ENCODE measurements at places on chromosomes 2 and 18.

DNA sequence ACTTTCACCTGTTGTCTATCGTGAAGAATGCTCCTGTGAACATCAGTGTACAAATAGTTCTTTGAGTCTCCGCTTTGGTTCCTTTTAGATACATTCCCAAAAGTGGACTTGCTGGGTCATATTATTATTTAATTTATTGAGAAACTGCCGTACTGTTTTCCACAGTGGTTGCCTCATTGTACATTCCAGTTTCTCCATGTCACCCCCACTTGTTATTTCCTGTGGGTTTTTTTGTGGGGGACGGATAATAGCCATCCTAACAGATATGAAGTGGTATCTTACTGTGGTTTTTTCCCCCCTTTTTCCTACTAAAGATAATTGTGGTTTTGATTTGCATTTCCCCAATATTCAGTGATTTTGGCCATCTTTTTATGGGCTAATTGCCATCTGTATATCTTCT, 53.8 kb downstream of the SMCHD1 start:
- no peaks in the 10 kb centered on the region for H3K4me1 ChIP-seq
- no peak overlapping the region for H3K4me3 ChIP-seq
- H3K27ac ChIP-seq, result no peak overlapping the region
- DNase-seq, result no peak
- H3K36me3 ChIP-seq, result no peaks in the 10 kb centered on the region

DNA sequence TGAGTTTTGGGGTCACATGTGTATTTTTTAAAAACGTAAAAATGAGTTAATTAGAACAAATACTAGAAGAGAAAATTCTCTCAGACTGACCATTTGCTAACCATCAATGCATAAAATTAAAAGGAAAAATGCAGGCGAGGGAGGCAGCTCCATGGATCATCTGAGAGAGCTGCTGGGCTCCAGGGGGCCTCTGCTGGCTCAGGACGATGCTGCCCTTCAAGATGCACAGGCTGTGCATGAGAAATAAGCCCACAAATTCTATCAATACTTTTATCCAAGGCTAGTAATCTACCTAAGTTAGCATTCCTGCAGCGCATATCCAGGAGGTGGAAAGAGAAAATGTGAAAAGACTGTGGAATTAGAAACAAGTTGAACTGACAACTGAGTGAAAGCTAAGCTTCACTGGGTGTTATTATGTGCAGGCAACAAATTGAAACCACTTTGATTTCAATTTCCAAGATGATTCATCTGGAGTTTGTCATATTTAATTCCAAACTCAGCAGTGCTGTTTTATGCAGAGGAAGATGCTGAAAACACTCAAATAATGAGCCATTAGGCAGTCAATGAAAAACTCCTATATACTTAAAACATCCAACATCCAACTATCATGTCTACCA, 261.1 kb downstream of the NBAS start:
- no peaks in the 10 kb centered on the region for H3K4me1 ChIP-seq
- no peak for DNase-seq
- no peak overlapping the region for H3K27ac ChIP-seq
- H3K27me3 ChIP-seq, result no peaks in the 10 kb centered on the region
- no peak overlapping the region for H3K4me3 ChIP-seq

DNA sequence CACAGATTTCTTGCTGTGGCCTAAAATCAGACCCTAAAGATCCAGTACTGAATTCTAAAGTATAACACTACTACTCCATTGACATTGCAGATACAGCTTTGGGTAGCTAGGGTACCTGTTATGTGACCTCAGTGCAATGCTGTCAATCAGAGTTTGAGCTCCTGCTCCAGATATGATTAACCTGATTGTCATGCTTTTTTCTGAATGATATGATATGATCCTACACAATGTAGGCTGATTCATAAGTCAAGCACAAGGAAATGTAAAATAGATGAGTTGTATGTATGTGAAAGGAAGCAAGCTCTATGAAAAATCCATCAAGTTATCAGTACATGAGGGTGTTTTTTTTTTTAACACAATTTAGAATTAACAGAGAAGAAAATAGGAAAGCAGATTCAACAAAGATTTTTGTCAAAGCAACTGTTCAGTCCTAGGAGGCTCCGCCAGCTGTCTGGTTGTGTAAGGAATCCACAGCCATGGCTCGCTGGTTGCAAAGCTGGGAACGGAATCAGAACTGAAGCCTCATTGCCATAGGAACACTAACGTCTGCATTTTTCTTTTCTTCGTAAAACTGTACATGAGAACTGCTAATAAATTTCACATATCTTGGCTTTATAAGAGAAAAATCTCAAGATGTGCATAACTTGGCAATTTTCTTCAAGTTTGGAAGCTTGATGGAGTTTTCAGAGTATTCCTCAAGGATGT, 52.9 kb downstream of the NR4A2 start:
- DNase-seq, result no peak
- H3K4me3 ChIP-seq, result no peak overlapping the region
- H3K4me1 ChIP-seq, result no peaks in the 10 kb centered on the region
- no peaks in the 10 kb centered on the region for H3K36me3 ChIP-seq
- no peak overlapping the region for H3K27ac ChIP-seq
- H3K27me3 ChIP-seq, result no peaks in the 10 kb centered on the region

- no peak overlapping the region for H3K4me3 ChIP-seq
- no peaks in the 10 kb centered on the region for H3K36me3 ChIP-seq
- no peaks in the 10 kb centered on the region for H3K27me3 ChIP-seq
- no peak overlapping the region for H3K27ac ChIP-seq
- peaks cover 29% of the 10 kb centered on the region for H3K4me1 ChIP-seq
These were observed 3.5 kb upstream of the KLF11 start for GRCh38 chr2:10039658-10040410.

DNA sequence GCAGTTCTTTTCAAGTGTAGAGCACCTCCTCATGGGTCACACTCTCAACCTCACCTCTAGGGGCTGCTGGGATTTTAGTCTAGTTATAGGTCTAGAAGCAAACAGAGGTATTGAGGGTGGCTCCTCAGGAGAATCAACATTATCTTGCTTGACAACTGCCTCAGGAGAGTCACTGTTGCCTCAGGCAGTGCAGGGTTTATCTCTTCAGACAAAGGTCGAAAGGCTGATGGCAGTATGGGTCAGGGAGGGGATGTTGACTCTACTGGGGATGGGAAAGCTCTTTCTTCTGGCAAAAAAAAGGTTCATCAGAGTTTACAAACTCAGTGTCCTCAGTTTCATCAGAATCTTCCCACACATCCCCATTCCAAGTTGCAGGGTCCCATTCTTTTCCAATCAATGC, 24.0 kb downstream of the DTNA start:
- H3K4me1 ChIP-seq, result peaks cover 3% of the 10 kb centered on the region
- H3K4me3 ChIP-seq, result no peak overlapping the region
- H3K27me3 ChIP-seq, result no peaks in the 10 kb centered on the region
- no peak overlapping the region for H3K27ac ChIP-seq

DNA sequence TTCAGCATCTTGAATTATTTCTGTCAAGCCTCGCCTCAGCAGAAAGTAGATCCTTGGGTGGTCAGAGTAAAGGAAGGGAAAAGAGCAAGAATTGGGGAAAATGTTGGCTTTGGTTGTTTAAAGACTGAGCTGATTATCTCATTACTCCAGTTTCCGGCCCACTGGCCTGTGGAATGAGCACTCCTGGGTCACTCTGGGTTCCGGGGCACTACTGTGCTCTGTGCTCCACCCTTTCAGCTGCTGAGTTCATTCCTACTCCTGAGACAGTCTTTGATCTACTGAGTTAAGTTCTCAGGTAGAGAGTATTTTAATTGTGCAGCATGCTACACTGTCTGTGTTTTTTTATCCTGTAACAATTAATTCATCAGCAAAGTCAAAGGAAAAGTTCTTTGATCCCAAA, 427.7 kb downstream of the CDH2 start:
- no peak overlapping the region for H3K27ac ChIP-seq
- H3K4me1 ChIP-seq, result no peaks in the 10 kb centered on the region
- no peak for DNase-seq
- H3K36me3 ChIP-seq, result no peaks in the 10 kb centered on the region
- no peaks in the 10 kb centered on the region for H3K27me3 ChIP-seq

GRCh38 chr2:170973492-170974303, 44.6 kb downstream of the GORASP2 start:
- peak; percentile 83 for DNase-seq
- no peaks in the 10 kb centered on the region for H3K36me3 ChIP-seq
- H3K27ac ChIP-seq, result peak overlapping the region; percentile 77
- peak overlapping the region; percentile 71 for H3K4me3 ChIP-seq

GRCh38 chr2:233838251-233838650, 16.1 kb downstream of the HJURP start:
- DNase-seq, result no peak
- H3K27me3 ChIP-seq, result no peaks in the 10 kb centered on the region
- no peaks in the 10 kb centered on the region for H3K36me3 ChIP-seq
- H3K27ac ChIP-seq, result no peak overlapping the region

- peaks cover 16% of the 10 kb centered on the region for H3K4me1 ChIP-seq
- no peak overlapping the region for H3K27ac ChIP-seq
- no peaks in the 10 kb centered on the region for H3K27me3 ChIP-seq
- no peak overlapping the region for H3K4me3 ChIP-seq
- DNase-seq, result no peak
These were observed 64.0 kb upstream of the MCFD2 start for GRCh38 chr2:46979571-46979979.

GRCh38 chr18:58785171-58785805, 79.4 kb upstream of the ZNF532 start:
- peak; percentile 43 for DNase-seq
- H3K4me1 ChIP-seq, result peaks cover 15% of the 10 kb centered on the region
- H3K36me3 ChIP-seq, result no peaks in the 10 kb centered on the region

- H3K36me3 ChIP-seq, result no peaks in the 10 kb centered on the region
- H3K27ac ChIP-seq, result no peak overlapping the region
- no peak overlapping the region for H3K4me3 ChIP-seq
- no peak for DNase-seq
- no peaks in the 10 kb centered on the region for H3K4me1 ChIP-seq
- no peaks in the 10 kb centered on the region for H3K27me3 ChIP-seq
These were observed 162.0 kb downstream of the SLC4A3 start for GRCh38 chr2:219789476-219789875.

DNA sequence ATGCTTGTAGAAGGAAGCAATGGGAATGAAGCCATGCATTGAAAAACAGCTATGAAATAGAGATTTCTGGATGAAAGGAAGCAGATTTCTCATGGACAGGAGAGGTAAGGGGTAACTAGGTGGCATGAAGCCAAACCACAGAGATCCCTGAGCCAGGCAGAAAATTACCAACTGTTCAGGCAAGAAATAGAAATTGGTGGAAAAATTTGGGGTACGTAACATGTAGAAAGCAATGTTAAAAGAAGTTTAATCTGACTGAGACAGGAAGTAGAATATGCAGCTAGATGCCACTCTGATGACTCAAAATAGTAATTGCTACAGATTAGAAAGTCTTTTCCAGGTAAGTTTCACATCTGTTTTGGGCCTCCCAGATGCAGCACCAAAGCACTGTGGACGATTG, 928.5 kb upstream of the CELF4 start:
- no peak for DNase-seq
- no peaks in the 10 kb centered on the region for H3K4me1 ChIP-seq
- no peaks in the 10 kb centered on the region for H3K36me3 ChIP-seq
- H3K27ac ChIP-seq, result no peak overlapping the region
- no peak overlapping the region for H3K4me3 ChIP-seq

DNA sequence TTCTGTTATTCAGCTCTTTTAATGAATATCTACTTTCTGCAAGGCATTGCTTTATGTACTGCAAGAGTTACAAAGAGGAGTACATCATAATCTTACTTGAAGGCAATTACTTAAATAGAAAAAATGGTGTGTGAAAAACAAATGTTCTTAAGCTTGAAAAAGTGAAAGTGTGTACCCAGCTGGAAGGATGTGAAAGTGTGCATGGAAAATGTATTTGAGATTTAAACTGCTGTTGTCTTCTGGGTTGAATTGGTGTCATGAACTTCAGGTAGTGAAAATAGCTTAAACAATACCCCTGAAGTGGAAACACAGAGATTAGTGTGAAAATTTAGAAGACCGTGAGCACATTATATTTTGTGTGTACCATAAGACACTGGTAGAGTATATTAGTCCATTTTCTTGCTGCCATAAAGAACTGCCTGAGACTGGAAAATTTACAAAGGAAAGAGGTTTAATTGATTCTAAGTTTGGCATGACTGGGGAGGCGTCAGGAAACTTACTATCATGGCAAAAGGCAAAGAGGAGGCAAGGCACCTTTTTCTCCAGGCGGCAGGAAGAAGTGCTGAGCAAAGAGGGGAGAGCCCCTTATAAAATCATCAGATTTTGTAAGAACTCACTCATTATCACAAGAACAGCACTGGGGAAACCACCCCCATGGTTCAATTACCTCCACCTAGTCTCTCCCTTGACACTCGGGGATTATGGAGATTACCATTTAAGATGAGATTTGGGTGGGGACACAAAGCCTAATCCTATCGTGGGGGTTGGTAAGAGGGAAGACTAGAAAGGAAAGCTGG, 38.8 kb downstream of the SCN2A start:
- no peak overlapping the region for H3K27ac ChIP-seq
- no peak for DNase-seq
- H3K36me3 ChIP-seq, result no peaks in the 10 kb centered on the region
- no peak overlapping the region for H3K4me3 ChIP-seq

DNA sequence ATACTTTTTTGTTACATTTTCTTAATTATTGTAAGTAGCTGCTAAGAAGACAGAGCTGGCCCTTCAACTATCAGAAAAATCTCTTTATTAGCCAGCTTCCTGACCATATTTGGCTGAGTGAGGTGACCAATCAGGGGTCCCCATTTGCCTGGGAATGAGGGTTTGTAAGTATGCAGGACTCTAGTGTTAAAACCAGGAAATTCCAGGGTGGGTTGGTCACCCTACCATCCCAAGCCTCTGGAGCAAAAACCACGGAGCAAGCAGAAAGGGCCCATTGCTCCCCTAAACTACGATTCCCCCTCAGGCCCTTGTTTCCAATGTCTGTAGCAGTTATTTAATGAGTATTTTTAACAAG, 165.6 kb upstream of the NCKAP5 start:
- H3K27me3 ChIP-seq, result no peaks in the 10 kb centered on the region
- no peak for DNase-seq

GRCh38 chr18:26803643-26804042, 61.9 kb downstream of the AQP4 start:
- no peaks in the 10 kb centered on the region for H3K36me3 ChIP-seq
- no peak for DNase-seq
- no peaks in the 10 kb centered on the region for H3K27me3 ChIP-seq
- H3K27ac ChIP-seq, result no peak overlapping the region
- H3K4me1 ChIP-seq, result no peaks in the 10 kb centered on the region

- H3K27ac ChIP-seq, result peak overlapping the region; percentile 36
- no peaks in the 10 kb centered on the region for H3K27me3 ChIP-seq
These were observed 700 bp downstream of the TOGARAM2 start for GRCh38 chr2:28981620-28982376.

GRCh38 chr2:134155134-134155533, 98.7 kb upstream of the MGAT5 start:
- H3K4me3 ChIP-seq, result no peak overlapping the region
- DNase-seq, result no peak
- H3K36me3 ChIP-seq, result no peaks in the 10 kb centered on the region
- H3K27ac ChIP-seq, result no peak overlapping the region
- H3K27me3 ChIP-seq, result no peaks in the 10 kb centered on the region
- H3K4me1 ChIP-seq, result no peaks in the 10 kb centered on the region

- no peak overlapping the region for H3K4me3 ChIP-seq
- H3K27ac ChIP-seq, result no peak overlapping the region
- DNase-seq, result no peak
- H3K4me1 ChIP-seq, result peaks cover 3% of the 10 kb centered on the region
These were observed 97.7 kb downstream of the ZNF532 start for GRCh38 chr18:58962336-58962735.

- H3K4me3 ChIP-seq, result no peak overlapping the region
- no peak overlapping the region for H3K27ac ChIP-seq
- no peaks in the 10 kb centered on the region for H3K4me1 ChIP-seq
- no peaks in the 10 kb centered on the region for H3K36me3 ChIP-seq
These were observed 20.3 kb downstream of the SEC11C start for GRCh38 chr18:59159986-59160385.

Measured in ovary (tissue), 10 donors.